Stimulated activated effector memory CD8-positive, alpha-beta T cell treated with anti-CD3 and anti-CD28 coated beads, Interleukin-12 subunit alpha, Interleukin-12 subunit beta, amount 100 ng/mL, for 72 hours (primary cell): ENCODE measurements at places on chromosomes 16 and 17.
A peak's percentile ranks its signal among the peaks of the same experiment; 100 is the strongest.

DNA sequence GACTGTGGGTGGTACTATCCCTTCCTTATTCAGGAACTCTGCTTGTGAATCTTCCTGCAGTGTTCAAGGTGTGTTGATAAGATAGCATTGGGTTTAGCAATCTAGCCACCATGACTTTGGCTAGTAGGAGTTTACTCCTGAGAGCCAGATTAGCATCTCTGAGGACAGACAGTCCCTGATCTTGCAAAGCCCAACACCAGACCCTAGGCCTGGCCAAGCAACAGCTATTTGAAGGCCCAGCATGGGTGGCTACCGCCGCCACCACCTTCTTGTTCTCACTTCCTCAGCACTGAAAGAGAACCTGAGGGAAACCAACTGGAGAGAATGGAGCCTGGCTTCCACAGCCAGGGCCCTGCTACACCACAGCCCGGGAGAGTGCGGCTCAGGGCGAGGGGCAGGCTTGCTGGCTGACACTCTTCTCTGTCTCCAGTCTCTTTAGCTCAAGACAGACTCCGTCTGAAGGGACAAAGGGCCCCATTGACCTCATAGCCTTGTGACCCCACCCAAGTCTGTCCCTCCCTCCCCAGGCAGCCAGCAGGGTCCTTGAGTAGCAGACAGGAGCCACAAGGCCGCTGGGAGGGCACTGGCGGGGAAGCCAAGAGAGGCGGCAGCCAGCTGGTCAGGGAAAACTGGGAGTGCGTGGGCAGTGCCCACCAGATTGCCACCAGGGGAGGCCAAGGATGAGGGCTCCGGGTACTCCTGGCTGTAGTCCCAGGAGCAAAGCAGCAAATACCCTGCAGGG lies 10.9 kb upstream of the ARHGAP23 start:
- no peak for DNase-seq

DNA sequence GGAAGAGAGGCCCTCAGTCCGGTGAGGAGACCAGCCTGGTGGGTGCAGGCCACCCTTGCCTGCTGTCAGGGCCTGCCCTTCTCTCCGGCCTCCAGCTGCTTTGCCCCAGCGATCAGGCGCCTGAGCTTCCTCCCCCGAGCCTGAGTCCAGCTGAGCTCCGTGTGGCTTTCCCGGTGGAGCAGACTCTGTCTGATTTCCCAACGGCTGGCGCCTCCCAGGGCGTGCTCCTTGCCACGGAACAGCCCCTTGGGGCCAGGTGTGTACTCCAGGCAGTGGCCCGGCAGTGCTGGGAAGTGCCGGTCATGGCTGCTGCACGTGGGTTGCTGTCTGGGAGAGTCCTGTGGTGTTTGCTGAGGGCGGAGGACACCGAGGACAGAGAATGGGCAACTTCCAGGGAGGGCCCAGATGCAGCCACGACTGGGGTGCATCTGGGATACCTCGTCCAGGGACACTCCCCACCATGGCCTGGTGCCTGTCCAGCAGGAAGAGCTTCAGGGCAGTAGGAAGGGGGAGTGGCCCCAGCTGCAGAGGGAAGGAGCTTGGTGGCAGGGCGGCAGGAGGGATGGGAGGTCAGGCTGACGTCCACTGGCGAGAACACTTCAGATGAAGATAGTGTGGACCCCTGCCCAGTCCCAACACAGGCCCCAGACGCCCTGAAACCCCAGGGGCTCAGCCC lies 22.5 kb downstream of the METRNL start:
- no peak for DNase-seq

GRCh38 chr16:75579281-75579834 lies 13.2 kb downstream of the GABARAPL2 start:
- DNase-seq = no peak

DNA sequence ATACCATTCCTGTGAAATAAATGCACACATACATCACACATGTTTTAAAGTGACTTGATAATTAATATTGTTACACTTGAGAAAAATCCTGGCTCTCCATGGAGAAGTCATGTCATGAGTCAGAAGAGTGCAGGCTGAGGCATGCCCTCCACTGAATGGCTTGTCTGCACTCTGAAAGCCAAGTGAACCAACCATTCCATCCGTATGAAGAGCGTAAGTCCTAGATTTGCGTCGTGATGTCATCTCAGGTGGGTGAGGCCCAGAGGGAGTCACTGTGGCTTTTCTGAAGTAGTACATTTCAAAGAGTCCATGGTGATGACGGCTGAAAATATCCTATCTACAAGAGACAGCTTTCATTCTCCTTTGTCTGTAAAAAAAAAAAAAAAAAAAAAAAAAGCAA lies 83.5 kb upstream of the IRX5 start:
- DNase-seq = no peak

DNA sequence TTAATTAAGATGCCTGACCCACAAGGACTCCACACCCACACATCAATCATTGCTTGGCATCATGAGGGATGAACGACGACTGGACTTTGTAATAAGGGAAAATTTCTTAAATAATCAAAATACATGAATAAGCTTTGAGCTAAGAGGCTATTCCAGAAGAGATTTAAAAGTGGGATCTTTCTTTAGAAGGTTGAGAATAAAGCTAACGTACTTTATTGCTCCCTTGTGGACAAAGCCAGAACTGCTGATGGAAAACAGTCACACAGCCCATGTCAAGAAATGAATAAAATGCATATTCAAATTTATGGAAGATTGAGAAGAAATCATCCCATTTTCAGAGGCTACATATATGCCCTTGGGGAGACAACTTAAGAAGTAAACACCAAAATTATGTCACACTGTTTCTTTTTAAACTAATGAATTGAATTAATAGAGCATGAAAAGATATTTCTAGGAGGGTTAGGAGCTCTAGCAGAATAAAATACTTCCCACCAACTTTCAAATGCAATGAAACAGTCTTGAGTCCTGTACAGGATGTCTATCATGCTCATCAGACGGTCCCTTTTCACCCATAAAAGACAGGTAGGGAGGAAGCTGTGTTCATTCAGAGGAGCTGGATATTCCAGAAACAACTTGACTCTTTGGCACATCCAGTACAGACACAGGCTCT lies 60.2 kb upstream of the PHOSPHO1 start:
- DNase-seq = no peak

DNA sequence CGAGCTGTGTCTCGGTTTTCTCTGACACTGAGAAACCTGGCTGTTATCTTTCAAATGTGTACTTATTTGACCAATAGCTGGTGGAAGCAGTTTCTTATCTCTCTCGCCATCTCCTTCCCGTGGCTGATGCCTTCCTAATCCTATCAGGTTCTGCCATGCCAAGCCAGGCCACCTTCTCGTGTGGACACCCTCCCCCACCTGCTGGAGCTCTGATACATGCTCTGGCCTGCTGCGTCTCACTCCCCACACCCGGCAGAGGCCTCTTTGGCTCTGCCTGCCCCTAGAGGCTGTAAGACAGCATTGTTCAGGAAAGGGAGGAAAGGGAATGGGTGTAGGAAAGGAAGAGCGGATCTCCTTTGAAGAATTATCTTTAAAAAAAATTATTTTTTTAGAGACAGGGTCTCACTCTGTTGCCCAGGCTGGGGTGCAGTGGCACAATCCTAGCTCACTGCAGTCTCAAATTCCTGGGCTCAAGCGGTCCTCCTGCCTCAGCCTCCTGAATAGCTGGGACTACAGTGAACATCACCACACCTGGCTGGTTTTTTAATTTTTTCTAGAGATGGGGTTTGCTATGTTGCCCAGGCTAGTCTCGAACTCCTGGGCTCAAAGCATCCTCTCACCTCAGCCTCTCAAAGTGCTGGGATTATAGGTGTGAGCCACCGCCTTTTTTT lies 7.5 kb upstream of the ARMC5 start:
- no peak for DNase-seq

GRCh38 chr17:71192039-71192555 lies 928.7 kb upstream of the SOX9 start:
- DNase-seq = no peak

GRCh38 chr17:51224402-51225262 lies 35.2 kb downstream of the MBTD1 start:
- no peak for DNase-seq

DNA sequence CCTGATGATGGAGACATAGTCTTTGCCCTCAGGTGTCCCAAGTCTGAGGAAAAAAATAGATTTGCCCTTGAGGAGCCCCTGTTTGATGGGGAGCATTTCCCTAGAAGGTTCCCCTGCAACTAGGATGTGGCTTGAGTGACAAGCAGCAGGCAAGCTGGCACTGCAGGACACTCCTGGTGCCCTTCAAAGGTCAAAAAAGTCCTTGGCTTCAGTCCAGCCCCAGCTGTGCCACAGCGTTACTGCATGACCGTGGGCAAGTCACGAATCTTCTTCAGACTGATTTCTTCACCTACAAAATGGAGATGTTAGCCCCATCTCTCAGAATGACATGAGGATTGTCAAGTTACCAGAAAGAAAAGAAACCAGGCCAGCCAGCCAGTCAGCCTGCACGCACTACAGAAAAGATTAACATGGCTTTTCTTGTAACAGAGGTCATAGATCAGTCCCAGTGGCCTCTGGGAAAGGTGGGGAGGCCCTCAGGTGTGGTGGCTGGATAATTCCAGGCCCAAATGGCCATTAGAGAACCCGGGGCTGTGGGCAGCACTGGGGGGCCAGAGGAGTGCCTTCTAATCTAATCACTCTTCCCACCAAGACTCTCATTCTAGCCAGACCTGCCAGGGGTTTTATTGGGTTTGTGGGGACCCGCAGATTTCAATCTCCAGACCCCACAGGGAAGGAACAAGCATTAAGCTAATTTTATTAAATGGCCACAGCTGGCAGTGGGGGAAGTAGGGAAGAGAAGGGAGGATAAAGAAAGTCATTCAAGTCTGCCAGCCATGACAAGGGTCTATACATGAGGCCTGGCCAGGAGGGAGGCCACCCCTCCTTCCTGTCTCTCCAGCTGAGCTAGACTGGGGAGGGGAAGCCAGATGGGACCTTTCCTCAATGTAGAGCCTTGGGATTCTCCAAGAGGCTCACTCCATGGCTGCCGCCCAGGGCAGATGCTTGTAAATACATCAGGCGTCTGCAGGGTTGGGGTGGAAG lies 9.7 kb upstream of the KIF18B start:
- DNase-seq = no peak

GRCh38 chr17:54013072-54013471 lies 190.3 kb downstream of the KIF2B start:
- DNase-seq = no peak

- peak; percentile 62 for DNase-seq
Measured at GRCh38 chr16:3074860-3075522, 9.6 kb downstream of the IL32 start.

DNA sequence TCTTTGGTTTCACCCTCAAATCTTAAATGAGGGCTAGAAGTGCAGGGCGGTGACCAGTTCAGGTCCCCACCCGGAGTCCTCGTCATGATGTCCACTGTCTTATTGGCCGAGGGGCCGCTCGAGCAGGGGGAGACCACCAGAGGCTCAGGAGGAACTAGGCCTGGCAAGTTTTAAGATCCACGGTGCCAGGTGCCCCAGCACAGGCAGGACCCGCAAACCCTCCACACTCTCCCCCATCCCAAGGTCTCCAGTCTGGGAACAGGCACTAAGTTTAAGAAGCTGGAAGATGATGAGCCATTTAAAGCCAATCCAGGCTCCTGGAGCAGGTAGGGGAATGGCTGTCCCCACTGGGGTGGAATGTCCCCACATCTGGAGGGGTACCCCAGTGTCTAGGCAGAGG lies 4.1 kb downstream of the DLX3 start:
- no peak for DNase-seq

GRCh38 chr16:87954826-87955225 lies 3.6 kb downstream of the BANP start:
- no peak for DNase-seq

- DNase-seq = no peak
Measured at GRCh38 chr17:45828582-45829133, 16.0 kb upstream of the SPPL2C start.

DNA sequence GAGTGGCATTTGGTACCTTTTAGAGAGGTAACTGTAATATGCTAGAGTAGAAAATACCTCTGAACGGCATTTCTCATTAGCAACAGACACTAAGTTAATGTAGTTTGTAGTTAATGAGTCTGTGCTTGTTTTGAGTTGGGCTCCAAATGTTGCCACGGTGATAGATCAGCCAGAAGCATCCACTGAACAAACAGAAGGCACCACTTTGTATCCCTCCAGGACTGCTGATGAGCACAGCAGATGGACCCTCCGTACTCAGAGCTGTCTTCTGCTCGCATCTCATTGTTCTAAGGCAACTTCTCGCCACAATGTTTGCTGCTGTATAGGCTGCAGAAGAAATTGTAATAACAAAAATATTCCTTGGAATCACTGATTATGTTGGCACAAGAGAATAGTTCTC lies 56.1 kb downstream of the TNRC6C start:
- DNase-seq = peak; percentile 26

GRCh38 chr16:68345958-68346635 lies 35.3 kb downstream of the PRMT7 start:
- no peak for DNase-seq

GRCh38 chr16:64993464-64993863 lies 128.4 kb downstream of the CDH11 start:
- no peak for DNase-seq

DNA sequence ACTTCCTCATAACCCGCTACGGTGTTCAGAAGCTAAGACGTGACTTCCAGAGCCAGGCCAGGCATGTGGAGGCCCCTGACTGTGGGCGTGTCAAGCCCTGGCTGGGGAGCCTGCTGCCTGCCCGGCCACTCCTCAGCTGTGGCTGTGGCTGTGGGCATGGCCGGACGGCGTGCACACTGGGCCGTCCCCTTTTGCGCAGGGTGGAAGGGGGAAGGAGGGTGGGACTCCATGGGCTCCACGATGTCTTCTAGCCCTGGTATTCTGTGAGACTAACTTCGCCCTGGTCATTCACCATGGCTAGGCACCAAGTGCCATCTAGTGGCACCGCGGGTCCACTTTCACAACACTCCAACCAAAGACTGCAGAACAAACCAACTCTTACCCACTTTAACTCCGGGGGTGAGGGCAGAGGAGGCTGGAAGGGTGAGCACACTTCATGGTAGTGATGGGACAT lies 67.9 kb downstream of the N4BP1 start:
- DNase-seq = no peak

DNA sequence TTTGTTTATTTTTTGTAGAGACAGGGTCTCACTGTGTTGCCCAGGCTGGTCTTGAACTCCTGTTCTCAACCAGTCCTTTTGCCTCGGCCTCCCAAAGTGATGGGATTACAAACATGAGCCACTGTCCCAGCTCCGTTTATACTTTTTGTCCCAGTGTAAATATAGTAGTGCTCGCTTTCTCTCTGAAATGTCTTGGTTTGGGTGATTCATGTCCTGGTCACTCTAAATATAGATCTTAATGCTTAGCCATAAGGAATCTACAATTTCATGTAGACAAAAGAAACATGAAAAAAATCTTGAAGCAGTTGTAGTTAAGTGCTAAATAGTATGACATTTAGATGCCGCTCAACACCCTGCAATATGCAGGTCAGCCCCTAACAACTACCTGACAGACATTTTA lies 126.9 kb downstream of the KATNIP start:
- no peak for DNase-seq

GRCh38 chr16:26765087-26765486 lies 301.6 kb upstream of the C16orf82 start:
- no peak for DNase-seq

GRCh38 chr17:57696050-57696449 lies 49.0 kb downstream of the CCDC182 start:
- DNase-seq = no peak
